ENCODE measurements at places on chromosomes 5 and 9. TPM values are rescaled to one million over a fixed set of nuclear protein-coding genes. Genes with fewer than 3 reads are reported as not detected.

DNA sequence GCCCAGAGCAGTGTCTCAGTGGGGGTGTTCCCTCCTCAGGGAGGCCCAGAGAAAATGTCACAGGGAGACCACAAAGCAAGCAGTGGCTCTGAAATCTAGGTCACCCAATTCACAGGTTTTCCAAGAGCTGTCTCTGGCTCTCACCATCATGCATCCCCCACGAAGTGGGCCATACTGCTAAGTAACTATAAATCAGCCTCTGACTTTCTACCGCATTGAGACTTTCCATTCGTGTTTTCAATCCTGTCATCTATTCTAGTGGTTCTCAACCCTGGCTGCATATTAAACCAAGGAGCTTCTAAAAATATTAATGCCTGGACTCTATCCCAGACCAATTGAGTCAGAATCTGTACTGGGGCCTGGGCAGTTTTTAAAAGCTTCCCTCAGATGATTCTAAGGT, 2.0 kb upstream of the C1QTNF3 start:
- no peak for DNase-seq

DNA sequence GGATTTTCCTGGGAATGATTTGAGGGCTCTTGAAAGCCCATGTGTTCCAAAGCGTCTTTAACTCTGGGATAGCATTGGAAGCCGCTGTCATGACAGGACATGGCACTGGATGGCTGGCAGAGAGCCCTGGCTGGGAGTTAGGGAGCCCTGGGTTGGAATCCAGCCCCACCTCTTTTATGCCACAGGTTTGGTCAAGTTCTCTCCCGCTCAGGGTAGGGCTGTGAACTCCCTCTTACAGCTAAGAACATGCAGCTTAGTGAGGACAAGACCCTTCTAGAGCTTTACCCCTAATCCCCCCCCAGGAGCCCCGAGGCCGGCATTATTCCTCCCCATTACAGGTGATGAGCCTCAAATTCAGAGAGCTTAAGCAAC, 37.2 kb downstream of the OLFML2A start:
- no peak for DNase-seq

- DNase-seq = no peak
Measured at GRCh38 chr5:16505904-16506303, 40.3 kb upstream of the ZNF622 start.

DNA sequence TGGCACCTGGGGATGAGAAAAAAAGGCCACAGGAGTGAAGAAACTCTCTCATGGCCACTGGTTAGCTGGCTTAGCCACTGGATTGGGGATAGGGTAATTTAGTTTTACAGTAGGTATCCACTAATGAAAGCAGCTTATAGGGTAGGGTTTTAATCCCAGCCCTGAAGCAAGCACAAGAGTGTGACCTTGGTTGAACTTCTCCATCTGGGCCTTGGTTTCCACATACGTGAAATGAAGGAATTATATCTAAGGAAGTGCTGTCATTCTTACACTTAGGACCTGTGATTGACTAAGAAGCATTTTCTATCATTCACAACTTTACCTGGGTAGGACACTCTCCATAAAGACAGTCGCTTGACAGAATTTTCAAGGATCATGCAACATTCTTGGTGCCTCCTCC, 49.6 kb downstream of the FAT2 start:
- DNase-seq = no peak

- no peak for DNase-seq
Measured at GRCh38 chr5:6708814-6709213, 4.4 kb upstream of the TENT4A start.

- DNase-seq = no peak
Measured at GRCh38 chr9:98602839-98603500, 105.8 kb downstream of the GABBR2 start.

TTC16 gene
- not detected for total RNA-seq

GRCh38 chr9:115615000-115615401, 497.0 kb upstream of the TNC start:
- no peak for DNase-seq

OCLN gene
- 3.5 TPM for total RNA-seq

DNA sequence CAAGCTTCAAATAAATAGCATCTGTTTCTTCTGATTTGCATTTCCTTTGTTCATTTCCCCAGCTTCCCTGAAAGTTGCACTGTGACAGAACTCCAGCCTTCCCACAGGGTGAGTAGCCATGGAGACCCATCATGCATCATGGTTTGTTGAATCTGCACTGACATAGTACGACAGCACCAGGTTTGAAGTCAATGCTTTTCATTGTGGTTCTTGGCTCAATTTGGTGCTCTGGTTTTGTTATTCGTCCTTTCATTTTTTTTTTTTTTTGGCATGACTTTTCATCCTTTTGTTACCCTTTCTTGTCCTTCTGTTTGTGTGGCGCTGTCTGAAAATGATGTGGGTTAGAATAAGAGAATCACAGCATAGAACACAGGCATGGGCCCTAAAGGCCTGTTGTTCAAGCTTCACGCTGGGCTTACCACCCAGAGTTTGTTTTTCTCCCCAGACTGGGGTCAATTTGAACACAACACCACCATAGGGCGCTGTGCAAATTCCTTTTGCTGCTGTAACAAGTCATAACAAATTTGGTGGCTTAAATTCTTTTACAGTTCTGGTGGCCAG, 206.2 kb upstream of the CDH10 start:
- no peak for DNase-seq

DNA sequence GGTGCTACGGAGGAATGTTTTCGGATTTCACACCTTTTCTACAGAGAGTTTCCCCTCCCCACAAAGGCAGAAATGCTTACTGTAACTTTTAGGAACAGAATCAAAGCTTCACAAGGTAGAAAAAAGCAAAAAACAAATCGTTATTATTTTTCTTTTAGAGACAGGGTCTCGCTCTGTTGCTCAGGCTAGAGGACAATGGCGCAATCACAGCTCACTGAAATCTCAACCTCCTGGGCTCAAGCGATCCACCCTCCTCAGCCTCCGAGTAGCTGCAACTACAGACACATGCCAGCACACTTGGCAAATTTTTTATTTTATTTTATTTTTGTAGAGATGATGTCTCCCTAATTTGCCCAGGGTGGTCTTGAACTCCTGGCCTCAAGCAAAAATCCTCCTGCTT, 394.5 kb downstream of the CTNND2 start:
- no peak for DNase-seq

GRCh38 chr5:172365948-172366608, 82.5 kb upstream of the UBTD2 start:
- no peak for DNase-seq

DMGDH gene
- not detected for total RNA-seq

DNA sequence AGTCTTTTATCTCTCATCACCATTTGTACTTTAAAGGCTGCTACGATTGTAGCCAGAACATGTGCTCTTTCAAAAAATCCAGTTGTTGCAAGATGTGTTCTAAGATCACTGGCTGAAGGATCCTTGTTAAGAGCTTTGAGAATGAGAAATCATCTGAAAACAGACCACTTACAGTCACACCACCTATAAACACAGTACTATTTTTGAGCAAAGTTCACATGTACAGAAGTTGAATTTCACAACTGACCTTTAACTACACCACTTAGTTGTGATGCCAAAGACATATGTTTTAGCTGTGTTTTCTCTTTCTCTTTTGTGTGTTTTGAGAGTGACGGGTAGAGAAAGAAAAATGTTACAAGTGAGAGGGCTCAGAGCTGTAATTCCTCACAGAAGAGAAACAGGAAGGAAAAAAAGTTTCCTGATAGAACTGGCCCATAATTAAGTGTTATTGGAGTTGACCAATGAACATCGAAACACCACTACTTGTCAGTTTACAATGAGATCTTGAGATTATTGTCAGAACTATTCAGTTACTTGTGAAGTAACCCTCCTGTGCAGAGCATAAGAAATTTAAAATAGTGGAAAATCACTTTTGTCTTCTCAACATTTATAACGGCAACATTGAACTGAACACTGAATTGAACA, 245.4 kb downstream of the MLLT3 start:
- DNase-seq = no peak

CCL28 gene
- total RNA-seq = 18.8 TPM

- DNase-seq = peak; percentile 81
Measured at GRCh38 chr5:159198063-159199036, 11.0 kb downstream of the RNF145 start.

- no peak for DNase-seq
Measured at GRCh38 chr9:98330831-98331230, 75.4 kb upstream of the TBC1D2 start.

PCDHGB7 gene
- total RNA-seq = 10.4 TPM

PCDHGA8 gene
- 9.6 TPM for total RNA-seq

PKD2L2 gene
- not detected for total RNA-seq
